Ecto neural progenitor cell (in vitro differentiated cells): ENCODE measurements at places on chromosomes 4 and X.

DNA sequence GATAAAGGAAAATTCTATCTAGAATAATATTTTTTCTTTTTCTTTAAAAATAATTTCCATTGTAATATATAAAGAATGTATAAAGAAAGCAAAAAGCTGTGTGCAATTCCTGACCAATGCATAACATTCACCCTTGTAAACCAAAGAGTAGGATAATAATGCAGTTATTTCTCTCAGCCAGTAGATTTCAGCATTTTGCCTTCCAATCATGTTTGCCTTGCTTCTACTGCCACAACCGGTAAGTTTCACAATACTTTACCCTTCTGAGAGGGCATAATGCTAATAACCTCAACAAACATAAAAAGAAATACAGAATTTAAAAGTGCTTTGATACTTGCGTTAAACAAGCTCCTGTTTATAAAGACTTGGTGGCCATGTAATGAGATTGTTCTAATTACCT lies 59.9 kb downstream of the CHIC2 start:
- no peak for DNase-seq

DNA sequence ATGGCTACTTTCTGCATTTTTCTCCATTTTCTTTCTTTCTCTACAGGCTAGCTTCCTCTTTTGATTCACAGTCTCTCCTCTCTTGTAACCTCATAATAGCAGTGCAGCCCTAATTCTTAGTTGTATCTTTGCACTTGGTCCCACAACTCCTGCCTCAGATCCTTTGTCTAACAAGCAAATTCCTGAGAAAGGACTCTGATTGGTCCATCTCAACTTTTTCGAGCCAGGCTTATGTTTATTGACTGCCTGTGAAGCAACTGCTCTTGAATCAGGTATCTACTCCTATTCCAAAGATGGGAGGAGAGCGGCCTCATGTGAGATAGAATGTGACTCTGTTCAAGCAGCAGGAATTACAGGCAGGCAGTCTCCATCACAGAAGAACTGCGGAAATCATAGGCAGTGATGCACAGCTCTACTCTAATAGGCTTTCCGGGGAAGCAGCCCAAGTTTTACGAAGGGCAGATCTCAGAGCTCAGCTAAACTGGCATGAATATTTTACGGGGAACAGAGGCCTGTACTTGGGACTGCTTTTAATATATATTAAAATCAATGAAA lies 123.5 kb downstream of the GABRB1 start:
- DNase-seq, result no peak

GRCh38 chr4:148883435-148883834 lies 441.2 kb upstream of the NR3C2 start:
- no peak for DNase-seq

GRCh38 chr4:77595364-77595973 lies 10.2 kb upstream of the CXCL13 start:
- no peak for DNase-seq

- no peak for DNase-seq
Observed at GRCh38 chr4:103292373-103292772, 94.2 kb upstream of the CENPE start.

GRCh38 chr4:150242820-150243458 lies 164.7 kb downstream of the DCLK2 start:
- peak; percentile 61 for DNase-seq

- peak; percentile 60 for DNase-seq
Observed at GRCh38 chr4:109921384-109921808, 8.7 kb downstream of the EGF start.
